BE2C (cell line): ENCODE measurements at places on chromosomes 6 and 20.
A peak's percentile ranks its signal among the peaks of the same experiment; 100 is the strongest.

GRCh38 chr6:2966347-2966746 lies 5.0 kb downstream of the SERPINB6 start:
- no peak for DNase-seq

- no peak for DNase-seq
Observed at GRCh38 chr6:14540276-14540675, 422.7 kb downstream of the CD83 start.

DNA sequence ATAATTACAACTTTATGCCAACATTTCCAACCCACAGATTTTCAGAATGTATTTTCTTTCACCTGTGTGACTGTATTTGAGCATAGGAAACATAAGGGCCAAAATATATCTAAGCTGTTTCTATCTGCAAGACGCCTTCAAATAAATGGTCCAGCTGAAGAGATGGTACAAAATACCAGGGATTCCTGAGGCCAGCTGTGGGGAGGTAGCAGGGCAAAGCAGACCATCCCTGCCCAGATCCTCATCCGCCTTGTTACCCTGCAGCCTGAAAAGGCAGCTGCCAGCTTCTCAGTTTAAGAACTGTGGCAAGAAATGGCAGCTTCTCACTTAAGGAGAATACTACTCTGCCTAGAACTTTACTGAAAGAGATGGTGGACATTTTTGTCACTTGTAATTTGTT lies 143.3 kb downstream of the KHDC1L start:
- DNase-seq, result no peak

GRCh38 chr20:38345643-38346042 lies 639 bp upstream of the LBP start:
- no peak for DNase-seq

- no peak for DNase-seq
Observed at GRCh38 chr20:4089756-4090487, 74.6 kb upstream of the RNF24 start.

GRCh38 chr6:82924799-82925535 lies 140.7 kb downstream of the UBE3D start:
- DNase-seq, result no peak

DNA sequence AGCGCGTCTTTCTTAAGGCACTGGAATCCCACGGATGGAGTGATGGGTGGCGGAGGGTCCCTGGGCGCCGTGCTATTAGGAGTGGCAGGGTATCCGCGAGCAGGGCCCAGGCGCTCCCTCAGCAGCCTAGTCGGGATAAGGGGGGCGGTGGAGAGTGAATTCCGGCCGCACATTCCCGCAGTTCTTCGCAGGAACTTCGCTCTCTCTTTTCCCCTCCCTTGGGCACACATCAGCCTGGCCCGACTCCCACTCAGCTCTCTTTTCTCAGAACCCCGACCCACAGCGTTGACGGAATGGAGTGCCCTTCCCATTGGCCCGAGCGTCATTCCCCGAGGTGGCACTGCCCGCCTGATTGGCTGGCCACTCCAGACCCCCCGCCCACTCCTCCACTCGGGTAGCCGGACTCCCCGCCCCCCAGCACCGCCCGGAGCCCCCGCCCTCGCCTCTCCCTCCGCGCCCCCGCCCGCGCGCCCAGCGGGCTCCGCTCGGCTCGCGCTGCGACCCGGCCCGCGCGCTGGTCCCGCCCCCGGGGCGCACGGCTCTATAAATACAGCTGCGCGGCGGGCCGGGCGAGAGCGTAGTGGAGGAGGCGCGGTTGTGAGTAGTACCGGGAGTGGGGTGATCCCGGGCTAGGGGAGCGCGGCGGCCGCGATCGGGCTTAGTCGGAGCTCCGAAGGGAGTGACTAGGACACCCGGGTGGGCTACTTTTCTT lies at the start of gene ID4:
TSS of gene ID4 (plus strand) at position 572 of the 712 bp plus-strand sequence. CDS start 385 bp downstream, outside the sequence.
- peak; percentile 96 for DNase-seq

DNA sequence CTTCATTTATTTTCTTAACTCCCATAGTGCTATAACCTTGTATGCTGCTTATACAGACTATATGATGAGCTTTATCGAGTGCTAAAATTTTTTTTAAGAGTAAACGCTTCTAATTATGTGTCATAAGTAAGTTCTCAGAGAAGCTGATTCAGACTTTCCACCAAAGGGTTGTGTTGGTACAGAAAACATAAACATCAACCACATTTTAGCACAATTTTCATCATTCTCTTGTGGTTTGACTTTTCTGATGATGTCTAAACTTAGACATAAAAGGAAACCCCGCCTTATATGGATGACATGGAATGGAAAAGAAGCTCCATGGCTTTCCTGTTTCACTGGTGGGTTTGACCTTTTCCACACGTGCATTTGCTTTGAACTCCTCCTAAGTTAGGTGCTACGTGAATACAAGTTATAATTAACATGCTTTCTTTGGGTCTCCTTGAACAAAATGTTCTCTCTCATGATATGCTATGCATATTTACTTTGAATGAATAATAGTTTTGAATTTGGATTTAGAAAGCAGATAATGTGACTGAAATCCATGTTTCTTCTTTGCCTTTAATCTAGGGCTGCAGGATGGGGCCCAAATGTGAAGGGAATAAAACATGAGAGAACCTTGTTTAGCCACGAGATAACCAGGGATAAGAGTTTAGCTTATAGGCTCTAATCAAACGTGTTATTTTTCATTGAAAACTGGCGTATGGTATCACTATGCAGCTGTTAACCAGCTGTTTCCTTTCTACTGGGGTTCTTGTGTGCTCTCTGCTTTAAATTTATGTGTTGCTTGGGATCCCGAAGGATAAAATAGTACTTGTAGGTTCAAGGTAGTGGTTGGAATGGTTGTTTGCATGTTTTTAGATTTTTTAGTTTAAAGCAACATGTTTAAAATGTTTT lies 127.1 kb upstream of the AHI1 start:
- DNase-seq, result no peak
